ENCODE measurements at places on chromosomes 5 and 9.

GRCh38 chr5:157855404-157855994 lies 3.4 kb downstream of the CLINT1 start:
- DNase-seq, result peak; percentile 64

- DNase-seq, result no peak
Measured at GRCh38 chr5:34455098-34455497, 201.0 kb upstream of the RAI14 start.

DNA sequence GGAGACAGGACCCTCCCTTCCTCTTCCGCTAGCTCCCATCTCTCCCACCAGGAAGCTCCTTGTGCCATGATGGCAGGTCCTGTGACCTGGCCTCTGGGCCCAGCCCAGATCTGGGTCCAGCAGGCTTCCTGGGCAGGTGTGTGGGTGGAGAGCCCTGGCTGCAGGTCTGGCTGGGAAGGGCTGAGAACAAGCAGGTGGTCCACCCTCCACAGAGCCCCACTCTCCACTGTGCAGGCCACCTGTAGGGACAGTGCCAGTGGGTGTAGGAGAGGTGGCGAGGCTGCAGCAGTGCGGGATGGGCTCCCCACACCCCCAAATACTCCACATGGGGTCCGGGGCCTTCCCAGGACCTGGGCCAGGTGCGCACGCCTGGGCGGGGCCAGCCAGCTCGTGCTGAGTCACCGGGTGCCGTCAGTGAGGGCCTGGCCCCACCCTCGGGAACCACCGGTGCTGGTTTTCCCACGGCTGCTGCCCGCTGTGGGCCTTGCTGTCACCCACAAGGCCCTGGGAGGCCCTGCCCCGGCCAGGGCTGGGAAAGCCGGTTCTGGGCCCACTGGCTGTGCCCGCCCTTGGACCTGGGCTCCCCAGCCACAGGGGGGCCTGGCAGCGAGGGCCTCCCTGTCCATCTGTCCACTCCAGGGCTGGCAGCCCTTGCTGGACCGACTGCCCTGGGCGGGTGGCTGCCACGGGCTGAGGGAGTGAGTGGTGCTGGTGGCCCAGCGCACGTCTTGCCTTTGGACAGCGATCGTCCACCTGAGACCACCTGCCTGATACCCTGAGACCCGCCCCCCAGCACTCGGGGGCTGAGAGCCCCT lies 9.3 kb upstream of the NRARP start:
- no peak for DNase-seq

GRCh38 chr5:135565725-135566421 lies 12.9 kb downstream of the CXCL14 start:
- DNase-seq, result peak; percentile 76

Measured in AG08395 (cell line).